ENCODE measurements at places on chromosomes 12 and 14.

DNA sequence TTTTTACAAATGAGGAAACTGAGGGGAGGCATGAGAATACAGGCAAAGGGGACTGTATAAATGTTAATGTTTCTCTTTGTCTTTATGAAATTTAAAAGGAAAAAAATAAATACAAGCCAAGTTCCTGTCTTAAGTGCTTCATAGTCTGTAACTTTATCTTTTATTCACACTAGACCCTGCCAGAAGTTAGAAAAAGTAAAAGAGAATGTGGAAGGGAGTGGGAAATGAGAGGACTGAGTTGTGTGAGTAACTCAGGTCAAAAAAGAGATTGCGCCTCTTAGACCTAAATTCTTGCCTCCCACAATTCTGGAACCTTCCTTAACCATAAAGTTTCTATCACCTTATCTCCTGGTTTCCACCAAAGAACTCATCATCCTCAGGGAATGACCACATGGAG lies 141.1 kb downstream of the KICS2 start:
- DNase-seq = no peak

- no peak for DNase-seq
Measured at GRCh38 chr12:27552886-27553560, 29.0 kb downstream of the PPFIBP1 start.

GRCh38 chr14:58488550-58488949 lies 61.0 kb downstream of the KIAA0586 start:
- no peak for DNase-seq

DNA sequence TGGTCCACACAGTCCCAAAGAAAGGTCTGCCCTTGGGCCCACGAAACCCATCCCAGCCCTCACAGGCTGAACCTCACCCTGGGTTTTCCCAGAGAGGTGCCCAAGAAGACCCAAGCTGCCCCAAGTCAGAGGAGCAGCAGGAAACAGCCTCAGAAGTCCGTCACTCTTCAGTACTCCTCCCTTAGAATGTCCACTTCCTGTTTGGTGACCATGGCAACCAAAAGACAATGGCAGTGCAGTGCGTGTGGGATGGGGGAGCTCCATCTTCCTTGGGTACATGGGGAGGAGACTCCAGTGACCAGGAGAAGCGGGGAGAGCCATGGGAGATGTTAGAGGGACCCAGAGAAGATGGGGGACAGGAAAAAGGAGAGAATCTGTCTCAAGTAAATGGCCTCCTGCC lies 11.3 kb downstream of the SELPLG start:
- DNase-seq = peak; percentile 64

DNA sequence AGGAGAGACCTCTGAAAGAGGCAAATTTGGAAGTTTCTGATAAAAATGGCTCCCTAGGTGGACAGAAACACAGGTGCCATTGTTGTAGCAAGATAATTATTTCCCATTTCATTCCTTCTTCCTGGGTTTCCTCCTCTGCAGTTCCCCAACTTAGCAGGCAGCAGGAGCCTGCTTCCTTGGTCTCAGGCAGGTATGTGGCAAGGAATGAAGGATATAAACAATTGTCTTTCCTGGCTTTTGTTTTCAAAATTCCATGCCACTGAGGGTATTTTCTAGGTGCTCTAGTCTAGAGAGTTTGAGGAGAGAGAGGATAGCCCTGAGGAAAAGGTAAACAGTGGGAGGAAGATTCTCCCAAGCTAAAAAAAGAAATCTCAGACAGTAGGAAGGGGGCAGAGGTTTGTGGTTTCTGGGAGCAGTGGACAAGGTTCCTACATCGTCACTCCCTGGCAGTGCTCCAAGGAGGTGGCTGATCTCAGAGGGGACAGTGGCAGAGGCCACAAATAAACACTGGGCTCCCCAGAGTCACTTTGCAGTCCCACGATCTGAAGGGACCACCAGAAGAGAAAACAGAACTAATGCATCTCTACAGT lies 82.6 kb upstream of the IGF1 start:
- DNase-seq = no peak

GRCh38 chr12:8677362-8677761 lies 14.7 kb upstream of the MFAP5 start:
- DNase-seq = no peak

DNA sequence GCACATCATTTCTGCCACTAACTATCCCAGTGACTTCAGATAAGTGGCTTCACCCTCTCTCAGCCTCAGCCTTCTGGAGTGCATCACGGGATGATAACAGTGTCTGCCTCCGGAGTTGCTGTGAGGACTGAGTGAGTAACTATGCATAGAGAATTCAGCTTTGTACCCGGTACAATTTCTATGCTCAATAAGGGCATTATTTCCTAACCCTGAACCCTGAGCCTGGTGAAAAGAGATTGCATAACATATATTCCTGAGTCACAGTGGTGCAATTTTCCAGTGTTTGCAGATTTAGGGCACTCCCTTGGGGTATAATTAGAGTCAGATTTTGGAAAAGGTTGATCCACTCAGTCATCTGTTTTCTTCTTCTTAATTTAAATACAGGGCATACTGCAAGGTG lies 181.1 kb downstream of the PTPN11 start:
- DNase-seq = no peak

- peak; percentile 44 for DNase-seq
Measured at GRCh38 chr14:32102152-32102787, 25.2 kb downstream of the ARHGAP5 start.

GRCh38 chr14:99884834-99885648 lies 91.8 kb downstream of the EML1 start:
- peak; percentile 69 for DNase-seq

GRCh38 chr14:65237941-65238340 lies 135.6 kb upstream of the MAX start:
- DNase-seq = no peak

DNA sequence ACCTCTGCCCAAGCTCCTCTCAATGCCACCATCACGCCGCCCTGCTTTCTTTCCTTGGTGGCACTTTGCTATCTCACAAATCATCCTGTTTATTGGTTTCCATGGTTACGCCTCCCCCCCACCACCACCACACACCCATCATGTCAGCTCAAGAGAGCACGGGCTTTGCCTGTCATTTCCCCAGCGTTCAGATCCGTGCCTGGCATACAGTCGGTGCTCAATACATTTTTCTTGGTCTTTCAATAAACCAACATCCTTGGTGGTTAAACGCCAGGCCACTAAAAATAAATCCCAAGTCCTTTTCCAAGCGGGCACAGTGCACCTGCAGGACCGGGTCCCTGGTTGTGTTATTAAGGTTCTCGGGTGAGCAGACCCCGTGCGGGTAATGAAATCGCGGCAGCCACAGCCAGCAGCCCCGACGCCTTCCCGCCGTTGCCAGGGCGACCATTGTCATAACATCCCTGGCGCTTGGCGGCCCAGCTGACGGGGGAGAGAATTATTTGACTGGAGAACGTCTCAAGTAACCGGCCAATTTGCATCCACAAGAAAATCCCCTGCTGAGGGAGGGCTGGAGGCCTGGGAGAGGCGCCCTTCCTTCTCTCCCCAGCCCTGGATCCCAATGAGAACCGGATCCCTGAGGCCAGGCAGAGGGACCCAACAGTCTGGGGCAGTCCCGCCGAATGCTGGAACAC lies 92.9 kb downstream of the KSR2 start:
- DNase-seq = peak; percentile 48

GRCh38 chr14:56754921-56755320 lies 55.4 kb downstream of the OTX2 start:
- no peak for DNase-seq

- DNase-seq = no peak
Measured at GRCh38 chr14:53581504-53581903, 375.1 kb downstream of the BMP4 start.

DNA sequence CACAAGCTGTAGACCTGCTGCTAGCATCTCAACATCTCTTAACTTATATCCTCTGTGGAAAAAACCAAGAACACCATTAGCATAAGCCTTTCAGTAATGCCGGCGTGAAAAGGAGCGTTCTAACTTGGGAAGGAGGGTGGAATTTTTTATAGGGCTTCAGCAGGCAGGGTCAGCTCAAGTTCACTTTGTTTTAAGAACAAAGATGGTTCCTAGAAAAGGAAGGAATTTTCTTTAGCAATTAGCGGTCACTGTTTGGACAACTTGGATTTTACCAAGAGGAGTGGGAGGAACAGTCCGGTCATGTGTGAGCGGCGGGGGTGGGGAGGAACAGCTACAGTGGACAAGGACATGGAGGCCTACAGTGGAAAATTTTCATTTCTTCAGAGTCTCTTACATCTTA lies 35.9 kb downstream of the BBS10 start:
- DNase-seq = no peak
